ENCODE measurements at places on chromosomes 1 and 21.

DNA sequence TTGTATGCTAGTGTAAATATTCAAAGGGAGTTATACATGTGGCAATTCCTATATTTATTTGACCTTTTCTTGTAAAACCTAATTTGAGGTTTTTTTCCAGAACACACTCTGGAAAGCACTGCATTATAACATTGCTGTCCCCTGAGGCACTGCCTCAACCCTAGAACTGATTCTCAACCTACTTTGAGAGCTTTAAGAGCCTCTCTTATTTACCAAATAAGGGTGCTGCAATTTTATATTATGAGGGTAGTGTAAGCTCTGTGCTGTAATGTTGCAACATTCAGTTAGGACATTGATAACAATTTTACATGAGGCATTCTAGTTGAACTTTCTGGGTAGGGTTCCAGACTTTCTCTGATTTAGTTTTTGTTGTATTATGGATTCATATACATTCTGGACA, 302.2 kb upstream of the DEPDC1 start:
- DNase-seq = no peak

GRCh38 chr1:232743999-232744398, 61.2 kb upstream of the MAP10 start:
- no peak for DNase-seq

DNA sequence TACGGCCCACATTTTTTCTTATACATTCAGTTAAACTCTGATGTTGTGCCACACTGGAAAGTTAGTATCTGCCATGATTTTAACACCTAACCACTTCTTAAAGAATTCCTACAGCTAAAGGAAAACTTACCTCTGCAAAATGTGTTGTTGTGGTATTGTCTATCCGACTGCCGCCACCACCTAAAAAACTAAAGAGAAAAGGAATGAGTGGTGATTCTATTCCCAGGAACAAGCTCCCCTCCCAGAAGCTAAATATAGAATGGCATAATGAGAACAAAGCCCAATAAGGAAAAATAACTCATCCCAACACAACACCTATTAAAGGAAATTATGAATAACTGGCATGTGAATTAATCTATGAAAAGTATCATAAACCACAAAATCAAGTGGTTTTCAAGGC, 39.5 kb downstream of the RNF115 start:
- DNase-seq = no peak

DNA sequence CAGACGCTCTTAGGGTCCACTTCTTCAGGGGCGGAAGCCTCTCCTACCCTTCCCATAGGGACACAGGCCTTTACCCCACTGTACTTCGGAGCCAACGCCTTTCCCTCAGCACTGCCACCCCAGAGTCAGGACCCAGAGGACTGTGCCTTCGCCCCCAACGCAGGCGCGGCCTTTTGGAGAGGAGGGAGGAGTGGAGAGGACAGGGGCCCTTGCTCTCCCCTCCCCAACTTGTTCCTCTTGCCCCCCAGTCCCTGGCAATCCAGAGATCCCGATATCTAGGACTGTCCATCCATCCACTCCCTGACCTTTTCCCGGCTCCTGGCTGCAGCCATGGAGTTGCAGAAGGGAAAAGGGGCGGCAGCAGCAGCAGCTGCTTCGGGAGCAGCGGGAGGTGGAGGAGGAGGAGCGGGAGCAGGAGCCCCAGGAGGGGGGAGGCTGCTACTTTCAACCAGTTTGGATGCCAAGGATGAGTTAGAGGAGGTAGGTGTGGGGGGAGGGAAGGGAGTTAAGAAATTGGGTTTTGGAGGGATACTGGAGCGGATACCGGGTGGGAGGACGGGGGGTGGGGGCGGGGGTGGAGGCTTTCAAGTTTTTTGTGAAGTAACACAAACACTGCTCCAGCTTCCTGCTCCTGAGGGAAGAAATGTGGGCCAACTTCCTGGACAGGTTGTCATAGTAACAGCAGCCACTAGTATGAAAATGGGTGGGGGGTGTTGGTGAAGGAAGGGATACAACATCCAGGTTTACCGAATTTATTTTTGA, 636 bp downstream of the INTS3 start:
- DNase-seq = peak; percentile 38

DNA sequence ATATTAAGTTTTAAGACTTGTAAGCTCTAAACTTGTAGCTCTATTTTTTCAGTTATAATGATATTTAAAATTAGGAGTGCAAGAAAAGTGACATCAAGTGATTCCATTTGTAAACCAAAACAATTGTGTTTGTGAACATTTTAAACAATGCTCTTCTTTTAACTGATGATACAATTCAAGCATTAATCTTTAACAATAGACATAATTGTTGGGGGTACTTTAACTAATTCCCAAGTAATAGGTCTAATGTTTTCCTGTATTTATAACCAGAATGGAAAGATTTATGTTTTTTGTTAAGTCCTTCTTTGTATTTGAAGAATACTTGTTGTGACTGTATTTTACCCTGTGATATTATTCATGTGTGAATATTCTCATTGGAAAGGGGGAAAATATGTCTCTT, 6.8 kb downstream of the ATG4C start:
- no peak for DNase-seq

All from skin of body (tissue), 3 donors.